ENCODE measurements at places on chromosomes 2 and 18.

DNA sequence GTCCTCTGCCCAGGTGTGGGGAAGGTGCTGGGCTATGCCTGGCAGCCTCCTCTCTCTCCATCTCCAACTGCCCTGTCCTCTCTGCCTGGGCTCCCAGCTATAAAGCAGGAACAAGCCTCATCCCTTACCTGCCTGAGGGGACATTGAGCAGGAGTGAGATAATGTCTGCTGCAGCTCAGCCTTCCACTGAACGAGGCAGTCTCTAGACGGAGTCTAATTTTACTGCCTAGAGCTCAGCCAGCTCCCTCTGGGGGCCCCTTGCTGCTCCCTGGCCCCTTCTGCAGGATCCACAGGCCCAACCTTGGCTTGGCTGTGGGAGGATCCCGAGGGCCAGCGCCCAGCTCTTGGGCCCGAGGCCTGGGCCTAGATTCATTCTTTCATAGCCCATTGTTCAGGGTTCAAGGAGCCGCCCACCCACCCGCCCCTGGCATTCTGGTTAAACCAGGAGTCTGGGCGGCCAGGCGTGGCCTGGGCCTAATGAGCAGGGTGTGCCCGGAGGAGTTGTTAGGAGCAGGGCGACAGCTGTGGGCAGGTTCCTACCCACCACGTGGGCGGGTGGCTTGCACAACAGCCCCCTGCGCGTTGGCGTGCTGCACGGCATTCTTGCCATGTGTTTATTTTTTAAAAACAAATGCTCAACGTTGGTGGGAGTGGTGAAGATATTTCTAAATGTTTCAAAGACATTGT is 44.6 kb downstream of the FOSL2 start:
- DNase-seq = no peak

- DNase-seq = no peak
Measured at GRCh38 chr2:60105906-60106305, 447.5 kb downstream of the BCL11A start.

DNA sequence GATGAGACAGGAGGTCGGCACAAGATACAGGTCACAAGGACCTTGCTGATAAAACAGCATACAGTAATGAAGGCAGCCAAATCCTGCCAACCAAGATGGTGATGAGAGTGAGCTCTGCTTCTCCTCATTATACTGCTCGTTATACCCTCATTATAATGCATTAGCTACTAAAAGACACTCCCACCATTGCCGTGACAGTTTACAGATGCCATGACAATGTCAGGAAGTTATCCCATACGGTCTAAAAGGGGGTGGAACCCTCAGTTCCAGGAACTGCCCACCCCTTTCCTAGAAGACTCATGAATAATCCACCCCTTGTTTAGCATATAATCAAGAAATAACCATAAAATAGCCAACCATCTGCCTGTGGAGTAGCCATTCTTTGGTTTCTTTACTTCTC is 224.2 kb downstream of the RBM43 start:
- no peak for DNase-seq

DNA sequence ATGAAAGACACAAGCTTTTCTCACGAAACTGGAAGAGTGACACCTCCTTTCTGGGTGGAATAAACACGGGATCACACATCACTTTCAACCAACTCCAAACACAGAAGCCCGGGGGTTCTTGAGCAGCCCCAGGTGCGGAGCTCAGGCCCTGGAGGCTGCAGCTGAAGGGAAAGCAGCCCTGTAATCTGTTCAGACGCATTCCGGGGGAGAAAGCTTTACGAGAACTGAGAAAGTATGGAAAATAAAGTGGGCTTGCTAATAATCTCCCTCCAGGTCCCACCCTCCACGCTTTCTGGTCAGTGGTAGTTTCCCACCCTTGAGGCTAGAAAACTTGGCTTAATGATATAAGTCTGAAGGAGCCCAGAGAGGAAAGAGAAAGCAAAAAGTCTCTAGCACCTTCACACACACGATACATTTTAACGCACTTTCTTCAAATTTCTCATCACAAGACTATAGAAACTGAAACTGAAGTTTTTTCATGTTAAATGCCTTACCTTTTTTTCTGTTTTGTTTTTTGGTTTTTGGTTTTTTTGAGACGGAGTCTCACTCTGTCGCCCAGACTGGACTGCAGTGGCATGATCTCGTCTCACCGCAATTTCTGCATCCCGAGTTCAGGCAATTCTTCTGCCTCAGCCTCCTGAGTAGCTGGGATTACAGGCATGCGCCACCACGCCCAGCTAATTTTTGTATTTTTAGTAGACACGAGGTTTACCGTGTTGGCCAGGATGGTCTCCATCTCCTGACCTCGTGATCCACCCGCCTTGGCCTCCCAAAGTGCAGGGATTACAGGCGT is 141.3 kb downstream of the AFF3 start:
- no peak for DNase-seq

GRCh38 chr18:45554389-45554737 is 60.9 kb upstream of the SLC14A2 start:
- DNase-seq = no peak

DNA sequence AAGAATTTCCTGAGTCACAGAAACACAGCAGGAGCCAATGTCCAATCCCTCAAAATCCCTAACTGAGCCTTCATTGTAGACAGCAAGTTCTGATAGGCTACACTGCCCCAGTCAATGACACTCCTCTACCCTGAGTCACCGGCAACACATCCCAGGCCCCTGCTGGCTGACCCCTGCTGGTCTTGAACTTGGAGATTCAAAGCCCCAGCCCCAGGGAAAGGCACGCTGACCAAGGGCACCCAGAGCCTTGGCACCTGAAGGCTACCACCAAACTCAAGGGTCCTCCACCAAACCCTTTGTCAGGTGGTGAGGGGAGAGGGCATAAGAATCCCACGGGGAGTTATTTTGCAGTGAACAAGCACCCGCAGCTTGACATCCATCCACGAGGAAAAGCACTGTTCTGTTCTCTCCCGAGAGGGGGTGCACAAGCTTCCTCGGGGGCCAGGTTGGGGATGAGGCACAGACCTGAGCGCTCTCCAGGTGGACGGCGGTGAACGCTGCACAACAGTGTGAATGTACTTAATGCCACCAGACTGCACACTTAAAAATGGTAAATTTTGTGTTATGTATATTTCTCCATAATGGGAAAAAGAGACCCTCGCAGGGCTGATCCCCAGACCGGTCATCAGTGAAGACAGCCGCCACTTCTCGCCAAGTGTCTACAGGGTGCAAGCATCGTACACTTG is 46.9 kb downstream of the TFCP2L1 start:
- peak; percentile 33 for DNase-seq

- DNase-seq = peak; percentile 82
Measured at GRCh38 chr2:85741833-85742455, 11.8 kb upstream of the ATOH8 start.

GRCh38 chr2:96664366-96664925 is 21.9 kb downstream of the FER1L5 start:
- no peak for DNase-seq

DNA sequence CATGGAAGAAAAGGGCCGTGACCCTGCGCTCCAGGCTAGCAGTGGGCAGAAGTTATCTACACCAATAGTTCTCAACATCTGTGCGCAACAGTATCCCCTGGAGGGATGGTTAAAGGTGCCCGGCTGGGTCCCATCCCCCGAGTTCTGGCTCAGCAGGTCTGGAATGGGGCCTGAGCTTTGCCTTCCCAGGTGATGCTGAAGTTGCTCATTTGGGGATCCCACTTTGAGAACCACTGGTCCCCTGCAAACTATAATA is 31.1 kb downstream of the DNMT3A start:
- DNase-seq = no peak
